ENCODE measurements at places on chromosomes 1 and 21.

DNA sequence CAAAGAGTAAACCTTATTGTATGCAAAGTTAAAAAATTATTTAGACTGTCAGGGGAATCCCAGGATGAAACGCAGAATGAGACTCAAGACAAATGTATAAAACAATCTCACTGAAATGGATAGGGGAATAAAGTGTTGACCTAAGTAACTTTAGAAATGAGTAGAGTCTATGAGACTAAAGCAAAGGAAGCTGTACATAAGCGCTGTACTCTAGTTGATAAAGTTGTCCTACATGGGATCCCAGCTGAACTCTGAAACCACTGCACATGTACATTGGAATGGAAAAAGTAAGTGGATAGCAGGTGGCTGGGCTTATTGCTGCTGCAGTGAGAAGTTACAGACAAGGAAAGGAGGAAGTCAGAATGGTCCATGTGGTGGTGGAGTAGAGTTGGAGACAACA, 18.7 kb downstream of the MMEL1 start:
- no peak for DNase-seq

DNA sequence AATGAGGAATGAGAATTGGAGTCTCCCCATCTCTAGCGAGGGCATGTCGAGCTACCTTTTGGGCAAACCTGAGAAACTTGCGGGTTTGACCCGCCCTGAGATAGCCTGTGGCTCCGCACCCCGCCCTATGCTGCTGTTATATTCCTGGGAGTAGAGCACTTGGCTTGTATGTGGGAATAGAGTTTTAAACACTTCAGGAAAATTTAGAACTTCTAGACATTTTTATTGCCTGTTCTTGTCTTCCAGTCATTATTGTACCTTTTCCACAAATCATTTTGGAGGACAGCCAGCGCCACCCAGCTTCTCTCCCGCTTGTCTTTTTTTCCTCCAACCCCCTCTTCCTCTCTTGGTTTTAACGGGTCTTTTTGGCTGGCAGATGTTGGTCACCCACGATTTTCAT, 738 bp downstream of the GNPAT start:
- peak; percentile 68 for DNase-seq

DNA sequence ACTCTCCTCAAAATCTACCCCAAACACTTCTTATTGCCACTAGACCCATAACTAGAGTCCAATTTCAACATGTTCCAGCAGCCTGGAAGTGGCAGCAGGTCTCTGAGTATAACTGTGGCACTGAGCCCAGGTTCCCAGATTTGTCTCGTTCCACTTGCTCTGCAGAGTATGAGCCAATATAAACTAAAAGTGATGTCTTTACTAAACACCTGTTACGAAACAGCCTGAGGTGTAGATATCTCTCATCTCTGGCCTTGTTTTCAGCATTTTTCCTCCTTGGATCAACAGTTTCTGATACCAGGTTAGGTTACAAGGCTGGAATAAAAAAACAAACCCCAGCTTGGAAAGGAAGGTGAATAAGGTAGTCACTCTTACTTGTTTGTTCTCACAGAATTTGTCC, 25.2 kb upstream of the PRDX6 start:
- DNase-seq, result no peak

DNA sequence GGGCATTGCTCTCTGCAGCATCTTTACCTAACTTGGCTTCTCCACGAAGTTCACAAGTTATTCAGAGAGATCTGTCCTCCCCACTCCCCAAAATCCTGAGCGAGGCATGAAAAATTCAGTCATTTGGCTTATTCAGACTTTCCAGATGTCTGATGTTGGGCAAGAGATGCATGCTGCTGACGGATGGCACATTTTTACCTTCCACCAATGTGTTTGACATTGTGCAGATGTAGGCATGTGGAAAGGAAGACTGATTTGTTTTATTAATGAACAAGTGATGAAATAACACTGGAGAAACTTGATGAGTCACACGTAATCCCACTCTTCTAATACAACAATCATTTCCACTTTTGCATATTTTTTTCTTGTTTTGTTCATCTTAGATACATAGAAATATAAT, 86.7 kb downstream of the C1orf94 start:
- no peak for DNase-seq

DNA sequence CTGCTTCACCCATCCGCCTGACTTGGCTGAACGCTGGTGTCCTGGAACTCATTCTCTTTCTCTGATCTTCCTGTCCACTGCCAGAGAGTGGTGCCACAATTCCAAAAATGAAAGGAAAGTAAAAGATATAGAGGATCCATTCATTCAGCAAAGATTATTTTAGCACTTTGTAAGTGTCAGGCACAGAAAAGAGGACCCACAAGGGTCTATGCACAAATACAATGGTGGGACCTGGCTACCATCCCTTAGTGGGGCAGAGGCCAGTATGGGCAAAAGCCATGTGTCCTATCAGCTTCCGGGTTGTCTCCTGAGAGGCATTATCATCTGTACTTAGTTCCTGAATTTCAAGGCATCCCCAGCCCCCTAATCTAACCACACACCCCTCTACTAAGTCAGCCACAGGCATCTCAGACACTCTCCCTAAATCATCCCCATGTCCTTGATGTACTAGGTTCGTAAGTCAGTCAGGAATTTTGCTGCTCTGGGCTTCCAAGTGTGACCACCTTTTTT, 19.0 kb downstream of the SSR2 start:
- DNase-seq, result peak; percentile 28

DNA sequence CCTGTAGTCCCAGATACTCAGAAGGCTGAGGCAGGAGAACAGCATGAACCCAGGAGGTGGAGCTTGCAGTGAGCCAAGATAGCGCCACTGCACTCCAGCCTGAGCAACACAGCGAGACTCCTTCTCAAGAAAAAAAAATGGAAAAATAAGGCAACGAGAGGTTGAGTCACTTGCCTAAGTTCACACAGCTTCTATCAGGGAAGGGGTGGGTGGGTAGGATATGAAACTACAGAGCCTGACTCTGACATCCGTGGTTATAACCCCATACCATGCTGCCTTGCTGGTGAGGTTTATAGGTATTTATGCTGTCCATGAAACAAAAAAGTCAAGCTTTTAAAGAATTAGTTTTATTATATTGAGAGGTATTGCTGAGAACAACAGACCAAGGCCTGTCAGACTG, 61.5 kb upstream of the RAB4A start:
- no peak for DNase-seq

GRCh38 chr1:23448846-23449245, 24.3 kb upstream of the TCEA3 start:
- DNase-seq, result no peak

DNA sequence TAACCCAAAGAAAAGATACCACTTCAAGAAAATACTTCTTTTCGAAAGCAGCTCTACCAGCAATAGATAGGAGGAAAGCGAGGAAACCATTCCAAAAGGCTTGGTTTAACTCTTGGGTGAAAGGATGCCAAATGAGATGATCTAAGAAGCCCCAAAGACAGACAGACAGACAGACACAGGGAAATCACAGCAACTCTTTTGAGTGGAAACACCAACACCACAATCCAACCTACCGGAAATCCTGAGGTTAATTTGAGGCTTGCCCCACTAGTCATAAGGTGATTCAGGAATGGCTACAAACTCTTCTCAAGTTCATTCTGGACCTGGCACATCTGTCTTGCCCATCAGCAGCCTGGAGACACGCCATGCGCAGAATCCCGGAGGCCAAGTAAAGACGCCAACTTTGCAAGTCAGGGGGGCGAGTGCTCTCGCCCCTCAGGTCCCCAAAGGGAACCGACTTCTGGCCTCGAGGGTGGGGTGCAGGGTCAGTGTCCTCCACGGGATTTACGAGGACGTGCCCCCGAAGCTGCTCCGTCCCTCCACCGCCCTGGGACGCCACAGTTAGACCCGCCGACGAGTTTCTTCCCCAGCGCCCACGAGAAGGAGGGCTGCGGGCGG, 778 bp downstream of the EVI5 start:
- DNase-seq, result no peak

GRCh38 chr1:81304187-81304586, 496.5 kb upstream of the ADGRL2 start:
- no peak for DNase-seq
